ENCODE measurements at places on chromosomes 4 and X.

DNA sequence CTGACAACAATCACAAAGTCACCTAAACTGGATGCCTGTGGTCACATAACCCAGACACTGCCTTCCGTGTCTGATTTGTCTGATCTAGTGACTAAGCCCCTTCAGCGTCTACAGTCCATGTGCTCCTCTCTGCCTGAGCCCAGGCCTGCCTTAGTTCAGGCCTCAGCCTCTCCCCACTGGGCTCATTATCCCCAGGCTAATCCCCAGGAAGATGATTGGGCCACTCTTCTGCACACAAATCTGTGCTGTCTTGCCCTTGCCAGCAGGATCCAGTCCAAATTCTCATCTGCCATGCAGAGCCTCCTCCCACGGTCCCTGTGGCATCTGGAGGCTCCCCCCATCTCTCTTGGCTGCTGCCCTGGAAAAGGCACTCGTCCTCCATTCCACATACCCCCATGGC is 96.5 kb downstream of the SLC2A9 start:
- no peak for DNase-seq

GRCh38 chrX:104134583-104135261 is 22.1 kb downstream of the SLC25A53 start:
- no peak for DNase-seq

DNA sequence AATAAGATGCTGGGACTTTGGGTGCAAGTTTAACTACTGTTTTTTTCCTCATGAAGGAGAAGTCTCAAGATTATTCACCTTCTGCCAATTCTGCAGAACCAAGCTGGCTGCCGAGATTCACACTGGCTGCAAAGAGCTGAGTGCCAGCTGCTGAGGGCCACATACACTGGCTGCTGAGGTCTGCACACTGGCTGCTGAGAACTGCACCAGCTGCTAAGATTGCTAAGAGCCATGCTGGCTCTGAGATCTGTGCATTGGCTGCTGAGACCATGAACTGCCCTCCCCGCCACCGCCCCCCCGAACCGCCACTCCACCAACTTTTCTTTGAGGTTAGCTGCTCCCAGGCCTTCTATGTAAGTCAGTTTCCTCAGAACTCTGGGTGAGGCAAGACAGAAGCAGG is 330.3 kb downstream of the CBLL2 start:
- no peak for DNase-seq

GRCh38 chrX:110992611-110993010 is 103.4 kb upstream of the PAK3 start:
- DNase-seq = peak; percentile 3

DNA sequence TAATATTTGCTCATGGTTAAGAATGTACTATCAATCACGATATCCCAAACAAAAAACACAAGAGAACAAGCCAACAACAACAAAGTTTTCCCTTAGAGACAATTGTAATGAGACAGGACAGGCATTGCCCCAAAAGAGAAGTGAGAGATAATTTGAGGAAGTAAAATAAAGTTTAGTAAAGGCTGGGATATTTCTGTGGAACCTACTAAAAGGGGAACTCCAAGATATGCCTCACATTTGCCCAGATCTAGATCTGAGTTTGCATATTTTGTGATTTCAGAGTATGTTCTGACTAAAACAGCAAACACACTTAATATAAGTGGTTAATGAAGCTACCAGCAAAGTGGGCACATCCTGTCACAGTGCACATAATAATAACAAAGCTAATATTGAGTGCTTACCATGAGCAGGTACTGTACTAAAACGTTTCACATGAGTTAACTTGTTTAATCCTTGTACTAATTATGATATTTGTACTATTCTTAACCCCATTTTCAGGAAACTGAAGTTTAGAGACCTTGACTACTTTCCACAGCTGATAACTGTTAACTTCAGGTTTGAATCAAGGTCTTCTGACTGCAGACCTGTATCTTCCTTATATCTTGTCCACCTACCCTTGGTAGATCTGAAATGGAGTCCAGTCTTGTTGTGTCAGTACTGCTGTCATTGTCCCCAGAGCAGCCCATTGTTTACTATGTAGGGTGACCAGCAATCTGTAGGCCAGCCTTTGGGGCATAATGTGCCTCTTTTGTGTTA is 26.0 kb upstream of the BMP2K start:
- no peak for DNase-seq

DNA sequence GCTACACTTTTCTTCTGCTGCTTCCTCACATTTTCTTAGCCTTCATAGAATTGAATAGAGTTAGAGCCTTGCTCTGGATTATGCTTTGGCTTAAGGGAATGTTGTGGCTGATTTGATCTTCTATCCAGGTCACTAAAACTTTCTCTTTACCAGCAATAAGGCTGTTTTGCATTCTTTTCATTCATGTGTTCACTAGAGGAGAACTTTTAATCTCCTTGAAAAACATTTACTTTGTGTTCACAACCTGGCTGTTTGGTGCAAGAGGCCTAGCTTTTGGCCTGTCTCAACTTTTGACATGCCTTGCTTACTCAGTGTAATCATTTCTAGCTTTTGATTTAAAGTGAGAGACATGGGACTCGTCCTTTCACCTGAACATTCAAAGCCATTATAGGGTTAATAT is 87.7 kb upstream of the RAB40AL start:
- DNase-seq = no peak

- no peak for DNase-seq
Measured at GRCh38 chr4:156411531-156411930, 457.9 kb upstream of the CTSO start.

DNA sequence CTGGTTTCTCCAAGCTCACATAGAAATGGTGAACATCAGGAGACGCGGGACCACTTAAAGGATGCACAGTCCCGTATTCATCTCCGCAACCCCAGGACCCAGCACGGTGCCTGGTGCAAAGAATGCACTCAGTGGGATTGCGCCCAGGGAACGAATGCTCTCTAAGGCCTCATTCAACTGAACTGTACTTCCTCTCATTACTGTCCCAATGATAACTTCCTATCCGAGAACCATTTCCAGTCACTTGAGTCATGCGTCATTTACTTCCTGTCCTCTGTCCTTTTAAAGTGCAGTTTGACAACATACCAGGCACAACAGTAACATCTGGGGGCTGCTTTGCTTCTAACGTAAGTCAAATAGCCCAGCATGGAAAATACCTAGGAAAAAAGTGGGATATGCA is 75.7 kb downstream of the RBM47 start:
- no peak for DNase-seq

DNA sequence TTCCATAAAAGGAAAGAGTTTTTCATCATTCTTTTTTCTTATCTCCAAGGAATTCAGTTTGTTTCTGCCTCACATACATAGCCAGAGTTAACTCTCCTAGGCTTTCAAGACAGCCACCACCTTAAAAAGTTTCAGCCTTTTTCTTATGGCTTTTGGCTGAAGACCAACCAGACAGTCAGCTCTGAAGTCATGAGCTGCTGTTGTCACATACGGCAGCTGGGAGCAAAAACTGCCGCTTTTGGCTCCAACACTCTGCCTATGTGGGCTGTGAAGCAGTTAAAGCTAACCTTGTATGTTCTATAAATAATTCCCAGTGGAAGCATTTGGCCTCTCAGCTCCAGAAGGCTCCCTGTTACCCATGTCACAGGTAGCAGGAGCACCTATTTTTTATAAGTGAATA is 104.1 kb downstream of the KLHL4 start:
- DNase-seq = no peak

DNA sequence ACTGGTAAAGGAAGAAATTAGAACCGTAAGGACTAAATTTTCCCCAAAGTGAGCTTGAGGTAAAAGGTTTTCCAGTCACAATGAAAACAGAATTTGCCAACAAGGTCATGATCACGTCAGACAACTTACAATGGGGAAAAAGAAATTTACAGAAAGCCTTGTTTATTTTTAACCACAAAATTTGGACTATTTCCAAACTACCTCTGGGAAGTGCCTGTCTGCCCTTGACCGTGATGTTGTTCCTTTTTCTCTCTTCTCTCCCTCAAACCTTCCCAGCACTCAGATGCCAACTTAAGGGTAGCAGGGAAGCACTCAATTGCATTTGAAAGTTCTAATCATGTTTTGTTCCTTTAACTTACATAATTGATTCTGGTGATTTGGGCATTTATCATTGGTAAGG is 32.5 kb downstream of the MEPE start:
- DNase-seq = no peak

DNA sequence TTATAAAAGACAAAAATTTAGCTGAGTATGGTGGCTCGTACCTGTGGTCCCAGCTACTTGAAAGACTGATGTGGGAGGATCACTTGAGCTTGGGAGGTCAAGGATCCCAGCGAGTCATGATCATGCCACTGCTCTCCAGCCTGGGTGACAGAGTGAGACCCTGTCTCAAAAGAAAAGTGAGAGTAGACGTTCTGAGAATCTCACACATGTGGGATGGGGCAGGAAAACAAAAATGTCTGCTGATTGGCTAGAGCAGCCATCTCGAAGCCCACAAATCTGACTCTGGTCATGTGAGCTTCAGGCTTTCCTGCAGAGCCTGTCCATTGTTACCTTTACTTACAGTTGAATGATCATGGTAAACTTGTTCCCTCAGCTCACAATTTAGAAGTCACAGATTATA is 23.1 kb upstream of the SLC9A7 start:
- no peak for DNase-seq

- no peak for DNase-seq
Measured at GRCh38 chr4:155722816-155723499, 35.9 kb upstream of the GUCY1B1 start.

- DNase-seq = no peak
Measured at GRCh38 chr4:128803783-128804182, 5.7 kb upstream of the JADE1 start.

- no peak for DNase-seq
Measured at GRCh38 chrX:81255876-81256275, 54.0 kb downstream of the SH3BGRL start.

All from activated CD4-positive, alpha-beta T cell treated with anti-CD3 and anti-CD28 coated beads, Interleukin-2, amount 50 U/mL, for 4 hours (primary cell).